HAP-1 (cell line): ENCODE measurements at places on chromosomes 11 and 22.

- no peak for DNase-seq
Observed at GRCh38 chr22:36360011-36360410, 27.8 kb downstream of the MYH9 start.

- no peak for DNase-seq
Observed at GRCh38 chr22:41397143-41397811, 15.5 kb downstream of the TEF start.

GRCh38 chr11:1922481-1923081 lies 3.1 kb downstream of the TNNT3 start:
- no peak for DNase-seq

- DNase-seq = no peak
Observed at GRCh38 chr11:110903830-110904229, 191.6 kb upstream of the ARHGAP20 start.

GRCh38 chr22:44051961-44052360 lies 27.9 kb downstream of the PARVB start:
- DNase-seq = no peak
